Mesangial cell (primary cell): ENCODE measurements at places on chromosomes 11 and 22. TPM values are rescaled to one million over a fixed set of nuclear protein-coding genes. Genes with fewer than 3 reads are reported as not detected.

PGA4 gene
- total RNA-seq, result not detected in 2 replicates

SCN2B gene
- total RNA-seq, result 0.13 TPM in 1 of 2 replicates, not detected in the other

KCNJ1 gene
- 0.13 TPM in 1 of 2 replicates, not detected in the other for total RNA-seq

EFCAB6 gene
- 0.25 and 0.65 TPM in 2 replicates for total RNA-seq

RIMBP3B gene
- not detected in 2 replicates for total RNA-seq

DRD2 gene
- total RNA-seq, result 0.63 TPM in 1 of 2 replicates, not detected in the other

LUZP2 gene
- under 0.01 and 0.13 TPM in 2 replicates for total RNA-seq
